Endothelial cell of umbilical vein (primary cell): ENCODE measurements at places on chromosomes 16 and 17. TPM values are rescaled to one million over a fixed set of nuclear protein-coding genes. Genes with fewer than 3 reads are reported as not detected.

Gene HAS3
- polyA plus RNA-seq, result 1.5 and 2.3 TPM in 2 replicates

GRCh38 chr16:1105888-1106620, 10.0 kb upstream of the C1QTNF8 start:
- DNase-seq, result peak; percentile 57

- peak; percentile 89 for DNase-seq
Observed at GRCh38 chr16:24516900-24517669, 22.3 kb upstream of the RBBP6 start.

DNA sequence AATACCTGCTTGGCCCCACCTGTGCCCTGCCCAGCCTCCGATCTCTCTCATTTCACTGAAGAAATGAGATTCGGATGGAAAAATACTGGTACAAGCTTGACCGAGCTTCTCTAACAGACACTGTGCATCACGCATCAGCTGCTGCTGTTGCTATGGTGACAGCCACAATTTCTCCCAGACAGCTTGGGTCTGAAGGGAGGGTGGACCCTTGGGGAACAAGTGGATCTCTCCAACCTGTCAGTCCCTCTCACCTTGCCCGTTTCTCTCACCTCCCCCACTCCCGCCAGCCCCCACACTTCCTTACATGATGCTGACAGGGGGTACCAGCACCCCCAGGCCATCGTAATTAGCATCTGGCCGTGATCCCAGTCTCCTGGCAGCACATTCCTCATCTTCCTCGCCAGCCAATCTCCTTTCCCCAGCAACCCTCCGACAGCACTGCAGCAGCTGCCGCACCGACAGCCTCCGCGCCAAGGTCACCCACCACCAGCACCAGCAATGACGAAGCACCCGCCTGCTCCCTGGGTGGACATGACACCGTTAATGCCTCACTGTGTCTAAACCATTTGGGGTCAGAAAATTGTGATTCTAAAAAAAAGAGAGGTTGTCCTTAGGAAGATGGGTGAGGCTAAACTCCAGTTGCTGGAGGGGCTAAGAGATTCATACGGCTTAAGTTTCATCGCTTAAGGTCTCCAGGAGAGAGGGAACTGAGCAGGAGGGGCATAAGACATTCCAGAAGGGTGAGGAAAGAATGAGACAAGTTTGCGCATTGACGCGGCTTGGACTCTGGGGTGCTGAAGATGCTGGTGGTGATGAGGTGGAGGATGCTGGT, 58.6 kb upstream of the TNRC6A start:
- peak; percentile 59 for DNase-seq

DNA sequence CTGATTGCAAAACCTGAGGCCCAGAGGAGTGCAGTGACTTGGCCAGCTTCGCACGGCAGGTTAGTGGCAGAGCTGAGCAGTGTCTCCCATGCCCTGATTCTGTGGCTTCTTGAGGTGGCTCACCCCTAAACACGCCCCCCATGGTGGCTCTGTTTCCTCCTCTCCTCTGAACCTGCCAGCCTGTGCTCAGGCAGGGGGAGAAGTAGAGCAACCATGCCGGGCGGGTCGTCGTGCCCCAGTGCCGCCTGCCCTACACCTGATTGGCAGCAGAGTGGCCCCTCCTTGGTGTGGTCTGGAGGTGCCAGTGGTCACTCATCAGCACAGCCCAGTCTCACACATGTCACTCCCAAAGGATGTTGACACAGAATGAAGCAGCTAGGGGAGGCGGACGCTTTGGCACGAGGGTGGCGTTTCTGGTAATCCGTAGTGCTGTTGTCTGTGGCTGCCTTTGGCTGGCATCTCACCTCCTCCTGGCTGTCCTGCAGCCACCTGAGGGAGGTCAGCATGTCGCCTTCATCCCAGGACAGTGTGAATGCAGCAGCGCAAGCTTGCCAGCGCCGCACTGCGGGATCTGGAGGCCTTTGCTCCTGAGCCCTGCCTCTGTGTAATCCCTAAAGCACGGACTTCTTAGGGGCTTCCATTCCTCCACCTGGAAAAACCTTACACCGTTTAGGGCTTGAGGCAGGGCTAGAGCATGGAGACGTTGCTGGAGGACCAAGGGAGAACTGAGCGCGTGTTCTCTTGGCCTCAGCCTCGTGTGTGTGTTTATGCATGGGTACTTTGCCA, 294.7 kb downstream of the SEC14L1 start:
- no peak for DNase-seq

GRCh38 chr16:46896314-46896968, 12.3 kb downstream of the GPT2 start:
- no peak for DNase-seq

Gene ZNF174
- 7.1 and 7.5 TPM in 2 replicates for polyA plus RNA-seq

Gene PPP1R27
- polyA plus RNA-seq, result not detected in 2 replicates

- DNase-seq, result no peak
Observed at GRCh38 chr16:14014284-14014625, 56.9 kb upstream of the MRTFB start.

- peak; percentile 97 for DNase-seq
Observed at GRCh38 chr16:30947859-30948666, 805 bp upstream of the ORAI3 start.
